ENCODE measurements at places on chromosomes 1 and 21.

DNA sequence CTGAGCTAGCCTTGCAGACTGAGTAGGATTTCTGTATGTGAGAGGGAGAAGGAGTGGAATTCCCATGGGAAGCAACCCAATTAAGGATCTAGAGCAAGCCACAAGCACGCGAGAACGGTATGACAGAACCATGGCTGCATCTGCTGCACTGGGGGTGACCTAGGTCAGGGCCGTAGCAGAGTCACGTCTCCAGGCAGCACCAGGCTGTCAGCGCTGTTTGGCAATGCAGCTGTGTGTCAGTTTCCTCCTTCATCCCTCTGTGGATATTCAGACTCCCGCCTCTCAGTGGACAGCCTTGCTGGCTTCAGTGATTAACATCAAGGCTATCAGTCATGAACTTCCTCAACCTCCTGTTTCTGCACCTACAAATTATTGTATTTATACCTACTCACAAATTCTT lies 118.1 kb upstream of the PPP2R5A start:
- no peak for DNase-seq

GRCh38 chr1:100699744-100700143 lies 19.8 kb upstream of the VCAM1 start:
- DNase-seq: no peak

GRCh38 chr1:222021129-222021528 lies 279.2 kb upstream of the DUSP10 start:
- DNase-seq: no peak

- DNase-seq: no peak
These were observed 1.2 kb upstream of the FHAD1 start for GRCh38 chr1:15245593-15246360.

DNA sequence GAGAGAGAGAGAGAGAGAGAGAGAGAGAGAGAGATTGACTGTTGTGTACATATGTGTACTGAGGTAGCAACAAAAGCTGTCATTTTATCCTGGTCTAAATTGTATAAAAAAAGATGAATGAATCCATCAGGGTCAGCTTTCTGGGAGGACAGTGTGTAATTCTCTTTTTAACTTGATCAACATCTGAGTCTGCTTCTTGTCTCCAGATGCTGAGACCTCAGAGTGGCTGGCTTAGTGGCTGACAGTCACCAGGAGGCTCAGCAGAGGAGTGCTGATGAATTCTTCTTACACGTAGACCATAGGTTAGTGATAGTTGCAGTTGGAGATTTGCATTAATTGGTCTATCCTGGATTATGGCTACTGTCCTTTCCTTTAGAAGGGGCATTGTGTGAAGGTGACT lies 28.5 kb upstream of the PLXNA2 start:
- no peak for DNase-seq

DNA sequence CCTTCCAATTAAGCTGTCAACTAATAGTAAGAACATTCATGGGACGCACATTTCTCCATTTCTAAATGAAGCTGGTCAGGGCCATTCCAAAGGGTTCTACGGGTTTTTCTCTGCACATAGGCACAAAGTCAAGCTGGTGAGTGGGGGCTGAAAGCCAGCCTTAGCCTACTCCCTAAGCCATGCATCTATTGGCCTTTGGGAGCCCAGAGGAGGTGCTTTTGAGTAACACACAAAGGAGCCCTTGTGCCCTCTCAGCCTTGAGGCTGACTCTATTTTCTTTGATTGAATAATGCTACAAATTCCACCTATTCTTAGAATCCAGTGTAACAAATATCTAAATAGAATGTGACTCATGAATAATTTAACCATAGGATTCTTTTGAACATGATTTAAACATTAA lies 73.6 kb downstream of the RGS13 start:
- DNase-seq: no peak

DNA sequence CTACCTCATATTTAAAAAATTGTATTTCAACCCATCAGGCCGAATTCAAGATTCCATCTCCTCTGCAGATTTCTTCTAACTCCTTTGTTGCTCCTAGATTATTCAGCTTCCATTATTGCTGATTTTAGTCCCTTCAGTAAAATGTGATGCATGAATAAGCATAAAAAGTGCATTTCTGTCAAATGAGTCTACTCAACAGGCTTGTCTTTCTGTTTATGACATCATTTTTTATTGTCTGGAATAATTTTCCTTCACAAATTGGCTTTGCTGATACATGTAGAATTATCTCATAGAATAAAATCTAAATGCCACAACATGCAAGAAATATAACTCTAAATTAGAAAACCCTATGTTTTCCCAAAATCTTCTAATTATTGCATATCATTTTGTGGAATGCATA lies 1.6 kb upstream of the OR2M5 start:
- DNase-seq: no peak

DNA sequence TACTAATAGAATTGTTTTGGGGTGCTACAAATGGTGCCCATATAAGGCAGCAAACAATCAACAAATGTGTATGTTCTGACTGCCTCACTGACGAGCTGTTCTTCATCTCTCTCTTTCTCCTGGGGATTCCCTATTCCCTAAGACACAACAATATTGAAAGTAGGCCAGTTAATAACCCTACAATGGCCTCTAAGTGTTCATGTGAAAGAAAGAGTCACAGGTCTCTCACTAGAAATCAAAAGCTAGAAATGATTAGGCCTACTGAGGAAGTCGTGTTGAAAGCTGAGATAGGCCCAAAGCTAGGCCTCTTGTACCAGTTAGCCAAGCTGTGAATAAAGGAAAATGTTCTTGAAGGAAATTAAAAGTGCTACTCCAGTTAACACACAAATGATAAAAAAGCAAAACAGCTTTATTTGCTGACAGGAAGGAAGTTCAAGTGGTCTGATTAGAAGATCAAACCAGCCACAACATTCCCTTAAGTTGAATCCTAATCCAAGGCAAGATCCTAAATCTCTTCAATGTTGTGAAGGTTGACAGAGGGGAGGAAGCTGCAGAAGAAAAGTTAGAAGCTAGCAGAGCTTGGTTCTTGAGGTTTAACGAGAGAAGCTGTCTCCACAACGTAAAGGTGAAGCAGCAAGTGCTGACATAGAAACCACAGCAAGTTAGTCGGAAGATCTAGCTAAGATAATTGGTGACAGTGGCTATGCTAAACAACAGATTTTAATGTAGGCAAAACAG lies 26.3 kb downstream of the ATP2B4 start:
- DNase-seq: no peak

DNA sequence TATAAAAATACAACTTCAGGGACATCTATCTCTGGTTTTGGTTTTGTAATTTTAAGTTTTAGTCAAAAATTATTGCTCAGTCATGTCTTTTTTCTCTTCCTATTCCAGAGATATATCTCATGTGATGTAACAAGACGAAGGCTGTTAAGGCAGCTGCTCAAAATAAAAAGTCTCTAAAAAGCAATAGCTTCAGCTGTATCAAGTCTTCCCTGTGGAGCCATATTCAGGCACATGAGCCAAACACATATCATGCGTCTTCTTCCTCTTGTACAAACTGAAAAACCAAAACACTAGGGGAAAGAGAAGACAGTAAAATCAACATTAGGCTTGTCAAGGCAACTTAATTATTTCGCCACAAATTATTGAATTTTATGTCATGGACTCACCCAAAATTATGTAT lies 240.7 kb downstream of the NRIP1 start:
- DNase-seq: no peak

DNA sequence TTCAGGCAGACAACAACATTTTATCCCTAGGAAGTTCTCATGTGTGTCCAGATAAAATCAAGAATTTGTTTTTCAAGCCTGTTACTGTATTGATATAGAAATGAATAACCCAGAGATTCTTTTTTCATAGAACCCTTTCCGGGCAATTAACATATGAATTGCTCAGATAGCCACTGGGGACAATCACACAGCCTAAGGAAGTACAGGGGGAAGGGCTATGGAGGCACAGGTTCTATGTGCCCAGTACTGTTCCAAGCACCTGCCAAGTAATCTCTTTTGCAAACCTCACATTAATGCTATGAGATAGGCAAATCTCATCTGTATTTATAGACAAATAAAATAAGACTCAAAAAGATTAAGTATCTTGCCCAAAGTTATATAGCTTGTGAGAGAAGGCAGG lies 84.9 kb downstream of the NTNG1 start:
- DNase-seq: no peak

DNA sequence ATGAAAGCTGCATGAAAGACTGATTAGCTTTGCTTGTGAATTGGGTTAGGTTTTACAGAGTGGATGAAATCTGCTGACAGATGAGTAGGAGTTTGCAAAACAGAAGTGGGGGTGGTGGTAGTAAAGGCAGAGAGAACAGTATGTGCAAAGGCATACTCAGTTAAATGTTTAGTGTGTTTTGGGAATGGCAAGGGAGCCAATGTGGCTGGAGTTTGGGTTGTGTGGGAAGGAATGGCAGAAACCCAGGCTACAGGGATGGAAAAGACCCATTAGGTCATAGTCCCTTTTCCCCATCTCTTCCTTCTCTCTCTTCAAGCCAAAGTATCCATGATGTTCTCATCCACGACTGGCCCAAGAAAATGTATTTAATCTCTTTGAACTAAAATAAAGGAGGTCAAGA lies 362.2 kb upstream of the LYPLAL1 start:
- DNase-seq: no peak

DNA sequence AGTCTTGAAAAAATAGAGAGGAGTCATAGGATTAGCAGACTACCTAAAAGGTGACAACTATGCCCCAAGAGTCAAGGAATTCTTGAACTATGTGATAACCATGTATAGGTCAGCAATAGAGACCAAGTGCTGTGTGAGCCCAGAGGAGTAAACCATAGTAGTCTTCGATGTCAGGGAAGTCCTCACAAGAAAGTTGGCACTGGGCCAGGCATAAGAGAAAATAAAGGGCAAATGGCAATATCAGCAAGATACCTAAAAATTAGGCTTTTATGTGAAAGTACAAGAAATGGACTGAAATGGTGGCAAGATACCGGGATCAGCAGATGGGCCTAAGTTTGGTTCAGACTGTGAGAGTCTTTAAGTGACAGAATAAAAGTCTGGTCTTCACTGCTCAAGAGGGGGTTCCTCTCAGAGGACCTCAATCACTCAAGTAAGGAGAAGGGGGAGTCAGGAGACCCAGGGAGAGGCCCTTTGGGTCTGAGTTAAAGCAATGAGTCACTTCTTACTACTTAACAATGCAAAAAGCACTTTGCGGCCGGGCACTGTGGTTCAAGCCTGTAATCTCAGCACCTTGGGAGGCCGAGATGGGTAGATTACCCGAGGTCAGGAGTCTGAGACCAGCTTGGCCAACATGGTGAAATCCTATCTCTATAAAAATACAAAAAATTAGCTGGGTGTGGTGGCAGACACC lies 95.0 kb downstream of the TEX35 start:
- DNase-seq: no peak

DNA sequence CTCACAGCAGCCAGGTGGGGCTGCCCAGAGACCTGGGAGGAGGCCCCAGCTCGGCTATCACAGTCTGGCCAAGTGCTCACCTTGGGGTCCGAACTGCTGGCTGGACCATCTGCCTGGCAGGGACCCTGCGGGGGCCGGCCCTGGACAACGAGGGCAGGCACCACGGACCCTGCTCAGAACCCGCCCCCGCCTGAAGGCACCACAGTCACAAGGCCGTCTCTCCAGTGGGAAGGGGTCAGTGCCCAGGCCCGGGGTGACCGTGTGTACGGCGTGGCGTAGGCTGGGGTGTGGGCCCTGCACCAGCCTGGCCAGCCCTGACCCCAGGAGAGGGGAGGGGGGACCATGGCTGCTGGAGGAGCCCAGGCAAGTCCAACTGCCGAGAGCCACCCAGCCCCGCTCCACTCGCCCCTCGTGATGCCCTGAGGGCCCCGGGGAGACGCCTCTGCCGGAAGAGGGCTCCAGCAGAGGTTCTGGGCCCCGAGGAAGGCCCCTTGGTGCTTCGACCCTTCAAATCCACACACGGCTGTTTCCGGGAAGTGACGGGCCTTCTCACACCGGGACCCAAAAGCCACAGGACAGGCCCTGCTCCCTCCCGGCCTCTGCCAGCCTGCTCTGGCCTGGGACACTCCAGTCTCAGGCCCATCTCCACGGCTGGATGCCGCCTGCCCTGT lies 11.2 kb upstream of the RNF223 start:
- DNase-seq: no peak

DNA sequence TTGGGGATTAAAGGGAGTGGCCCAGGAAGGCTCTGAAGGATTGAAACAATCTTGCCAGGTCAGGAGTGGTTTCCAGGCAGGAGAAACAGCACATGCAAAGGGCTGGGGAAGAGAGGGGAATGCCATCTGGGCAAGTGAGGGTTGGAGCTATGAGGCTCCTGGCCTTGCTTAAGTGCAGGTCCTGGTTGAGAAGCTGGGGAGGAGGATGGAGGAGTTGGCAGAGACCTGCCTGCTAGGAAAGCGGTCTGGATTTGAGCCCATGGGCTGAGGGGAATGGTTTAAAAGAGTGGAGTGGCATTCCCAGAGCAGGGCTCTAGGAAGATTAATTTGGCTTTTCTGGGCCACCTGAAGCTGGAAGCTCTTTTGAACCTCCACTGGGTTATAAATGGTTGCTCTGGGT lies 9.2 kb downstream of the IGSF21 start:
- DNase-seq: no peak

GRCh38 chr21:44299085-44299457 lies 782 bp upstream of the PFKL start:
- no peak for DNase-seq

GRCh38 chr1:213687832-213688231 lies 299.9 kb upstream of the PROX1 start:
- no peak for DNase-seq

- DNase-seq: no peak
These were observed 110.7 kb downstream of the SIPA1L2 start for GRCh38 chr1:232519186-232519585.

DNA sequence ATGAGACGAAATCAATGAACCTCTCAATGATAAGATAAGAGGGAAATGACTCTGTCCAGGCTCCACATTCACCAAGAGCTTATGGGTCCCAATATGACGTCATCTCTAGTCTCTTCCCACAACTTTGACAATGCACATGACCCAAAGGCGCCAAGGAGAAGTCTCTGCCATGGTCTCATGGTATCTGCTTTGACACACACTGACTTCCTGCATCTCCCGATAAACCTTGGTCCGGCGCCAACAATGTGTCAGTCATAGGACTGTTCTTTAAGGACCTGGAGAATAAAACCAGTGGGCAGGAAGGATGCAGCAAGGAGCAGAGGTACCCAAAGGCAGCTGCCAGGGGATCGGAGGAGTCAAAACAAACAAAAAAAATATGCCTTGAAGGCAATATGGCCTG lies 46.9 kb upstream of the TMEM51 start:
- DNase-seq: no peak

- DNase-seq: no peak
These were observed 11.4 kb downstream of the KCNJ15 start for GRCh38 chr21:38267991-38268863.

GRCh38 chr21:46214478-46215340 lies 13.9 kb downstream of the LSS start:
- DNase-seq: no peak

DNA sequence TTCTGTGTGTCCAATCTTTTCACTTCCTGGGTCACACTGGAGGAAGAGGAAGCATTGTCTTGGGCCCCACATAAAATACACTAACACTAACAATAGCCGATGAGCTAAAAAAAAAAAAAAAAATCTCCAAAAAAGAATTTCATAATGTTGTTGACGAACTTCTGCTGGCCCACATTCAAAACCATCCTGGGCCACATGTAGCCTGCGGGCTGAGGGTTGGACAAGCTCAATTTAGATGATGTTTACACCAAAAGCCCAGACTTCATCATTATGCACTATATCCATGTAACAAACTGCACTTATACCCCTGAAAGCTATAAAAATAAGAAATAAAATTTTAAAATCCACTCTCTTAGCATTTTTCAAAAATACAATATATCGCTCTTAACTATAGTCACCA lies 187.8 kb upstream of the PTBP2 start:
- no peak for DNase-seq
